ENCODE measurements at places on chromosomes 12 and 14.

DNA sequence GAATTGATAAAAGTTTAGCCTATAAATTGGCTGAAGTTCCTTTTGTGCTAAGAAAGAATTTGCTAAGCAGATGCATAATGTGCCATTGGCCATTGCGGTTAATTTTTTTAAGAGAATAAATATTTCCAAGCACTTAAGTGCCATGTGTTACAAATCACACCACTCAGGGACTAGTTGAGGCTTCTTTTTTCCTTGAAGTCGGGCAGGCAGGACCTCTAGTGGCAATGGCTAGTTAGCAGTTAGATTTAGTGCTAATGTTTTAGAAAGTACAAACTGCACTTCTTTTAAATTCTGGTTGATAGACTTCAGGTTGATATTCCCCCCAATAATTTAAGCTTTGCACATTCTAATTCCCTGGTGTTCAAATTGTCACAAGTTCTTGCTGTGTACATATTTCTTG lies 294.3 kb downstream of the APAF1 start:
- no peak for DNase-seq

DNA sequence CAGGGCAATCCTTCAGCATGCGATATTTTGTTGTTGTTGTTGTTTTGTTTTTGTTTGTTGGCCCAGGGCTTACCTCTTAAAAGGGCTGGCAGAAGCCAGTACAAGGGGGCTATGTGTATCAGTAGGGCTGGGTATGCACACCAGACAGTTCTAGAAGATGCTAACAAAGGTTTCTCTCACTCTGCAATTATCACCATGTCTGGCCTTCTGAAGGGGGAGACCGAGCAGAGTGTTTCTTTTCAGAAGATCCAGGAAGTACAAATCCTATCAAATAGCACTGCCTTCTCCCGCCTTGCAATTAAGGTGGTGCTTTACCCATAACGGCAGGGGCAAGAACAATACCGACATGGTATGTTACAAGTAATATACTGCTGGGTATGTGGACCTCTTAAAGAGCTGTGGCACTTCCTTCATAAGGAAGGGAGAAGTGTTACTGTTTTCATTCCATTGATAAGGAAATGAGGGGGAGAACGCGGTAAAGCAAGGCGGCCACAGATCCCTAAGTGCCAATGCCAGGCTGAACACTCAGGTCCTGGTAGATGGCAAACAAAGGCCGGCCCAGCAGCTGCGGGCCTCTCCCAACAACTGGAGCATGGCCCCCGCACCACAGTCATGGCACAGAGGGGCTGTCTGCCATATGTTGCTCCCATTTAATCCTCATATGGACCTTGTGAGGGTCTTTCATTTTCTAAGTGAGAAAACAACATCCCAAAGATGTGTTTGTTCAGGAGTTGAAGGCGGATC lies 19.2 kb upstream of the CACNA2D4 start:
- DNase-seq = no peak

- no peak for DNase-seq
Observed at GRCh38 chr12:63498239-63498638, 170.1 kb downstream of the DPY19L2 start.

DNA sequence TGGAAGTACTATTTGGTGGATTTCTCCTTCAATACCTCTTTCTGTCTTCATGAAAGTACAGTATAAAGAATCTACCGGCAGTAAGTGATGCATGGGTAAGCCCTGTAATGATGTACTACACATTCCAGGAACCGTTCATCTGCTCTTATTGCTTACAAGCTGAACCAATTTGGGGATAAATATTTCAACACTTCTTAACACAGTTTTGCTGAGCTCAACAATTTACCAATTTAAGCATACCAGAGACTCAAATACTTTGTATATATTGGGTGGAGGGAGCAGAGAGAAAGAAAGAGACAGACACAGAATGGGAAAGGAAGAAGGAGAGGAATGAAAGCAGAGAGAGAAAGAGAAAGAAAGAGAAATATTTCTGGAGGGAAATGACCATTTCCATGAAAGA lies 821.1 kb upstream of the FLRT2 start:
- no peak for DNase-seq

DNA sequence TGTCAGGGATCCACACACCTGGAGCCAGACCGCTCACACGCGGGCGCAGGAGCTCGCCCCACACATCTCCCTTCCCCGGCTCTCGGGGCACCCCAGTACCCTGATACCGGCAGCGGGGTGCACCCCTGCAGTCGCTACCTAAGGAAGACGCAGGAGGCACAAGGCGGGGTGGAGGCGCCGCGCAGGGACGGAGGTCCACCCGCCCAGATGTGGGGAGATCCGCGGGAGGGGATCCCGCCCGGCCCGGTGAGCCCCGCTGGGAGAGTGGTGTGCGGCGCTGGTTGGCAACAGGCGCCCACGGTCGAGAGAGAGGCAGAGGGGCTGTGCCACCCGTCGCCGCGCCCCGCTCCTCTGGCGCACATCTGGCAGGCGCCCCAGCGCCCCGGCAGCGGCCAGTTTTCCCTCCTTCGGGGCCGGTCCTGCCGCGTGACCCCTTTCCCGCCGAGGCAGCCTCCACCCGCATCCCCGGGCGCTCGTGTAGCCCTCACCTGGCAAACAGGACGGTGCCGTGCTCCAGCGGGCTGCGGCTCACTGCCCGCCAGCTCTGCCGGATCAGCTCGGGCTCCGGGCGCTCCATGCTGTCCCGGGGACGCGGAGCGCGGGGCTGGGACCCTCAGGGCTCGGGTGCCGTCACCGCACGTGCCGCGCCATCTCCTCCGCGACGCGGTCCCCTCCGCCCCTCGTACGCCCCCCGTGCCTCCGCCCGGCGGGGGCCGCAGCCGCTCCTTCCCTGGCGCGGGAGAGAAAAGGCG lies 469 bp downstream of the NGB start:
- no peak for DNase-seq

Data from activated T-cell treated with anti-CD3 and anti-CD28 coated beads for 1 hour (primary cell).